ENCODE measurements at places on chromosomes 11 and 22.

- no peak for DNase-seq
Observed at GRCh38 chr11:122714004-122714403, 58.5 kb downstream of the UBASH3B start.

DNA sequence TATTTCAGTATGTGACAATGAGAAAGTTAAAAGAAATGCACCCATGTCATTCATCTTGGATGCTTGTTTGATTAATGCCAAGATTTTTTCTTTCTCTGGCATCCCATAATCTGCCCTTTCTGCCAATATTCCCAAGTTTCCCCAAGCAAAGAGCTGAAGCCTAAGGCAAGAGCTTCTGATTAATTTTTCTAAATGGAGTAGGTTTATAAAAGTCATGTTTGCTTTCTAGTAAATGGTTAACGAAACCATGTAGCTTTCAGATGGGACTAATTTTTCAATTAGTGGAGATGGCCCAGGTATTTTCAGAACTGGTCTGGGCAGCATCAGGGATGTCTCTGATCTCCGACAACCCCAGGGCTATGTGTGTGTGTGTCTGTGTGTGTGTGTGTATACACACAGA is 55.3 kb downstream of the LRRC4C start:
- no peak for DNase-seq

- DNase-seq, result no peak
Observed at GRCh38 chr11:116991491-116991890, 106.7 kb downstream of the SIK3 start.

GRCh38 chr22:39913321-39913720 is 12.4 kb downstream of the GRAP2 start:
- DNase-seq, result no peak

GRCh38 chr11:69983897-69984438 is 94.1 kb upstream of the ANO1 start:
- DNase-seq, result no peak

DNA sequence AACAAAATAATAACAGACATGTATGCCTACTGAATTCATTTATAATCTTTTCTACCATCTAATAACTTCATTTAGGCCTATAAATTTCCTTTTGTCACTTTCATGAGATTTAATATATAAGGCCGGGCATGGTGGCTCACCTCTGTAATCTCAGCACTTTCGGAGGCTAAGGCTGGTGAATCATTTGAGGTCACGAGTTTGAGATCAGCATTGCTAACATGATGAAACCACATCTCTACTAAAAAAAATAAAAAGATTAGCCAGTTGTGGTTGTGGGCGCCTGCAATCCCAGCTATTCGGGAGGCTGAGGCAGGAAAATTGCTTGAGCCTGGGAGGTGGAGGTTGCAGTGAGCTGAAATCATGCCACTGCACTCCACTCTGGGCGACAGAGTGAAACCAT is 14.2 kb upstream of the NTM start:
- no peak for DNase-seq

- DNase-seq, result no peak
Observed at GRCh38 chr22:50739894-50740293, 1.9 kb downstream of the ACR start.

GRCh38 chr11:44536788-44537516 is 28.5 kb upstream of the CD82 start:
- no peak for DNase-seq

DNA sequence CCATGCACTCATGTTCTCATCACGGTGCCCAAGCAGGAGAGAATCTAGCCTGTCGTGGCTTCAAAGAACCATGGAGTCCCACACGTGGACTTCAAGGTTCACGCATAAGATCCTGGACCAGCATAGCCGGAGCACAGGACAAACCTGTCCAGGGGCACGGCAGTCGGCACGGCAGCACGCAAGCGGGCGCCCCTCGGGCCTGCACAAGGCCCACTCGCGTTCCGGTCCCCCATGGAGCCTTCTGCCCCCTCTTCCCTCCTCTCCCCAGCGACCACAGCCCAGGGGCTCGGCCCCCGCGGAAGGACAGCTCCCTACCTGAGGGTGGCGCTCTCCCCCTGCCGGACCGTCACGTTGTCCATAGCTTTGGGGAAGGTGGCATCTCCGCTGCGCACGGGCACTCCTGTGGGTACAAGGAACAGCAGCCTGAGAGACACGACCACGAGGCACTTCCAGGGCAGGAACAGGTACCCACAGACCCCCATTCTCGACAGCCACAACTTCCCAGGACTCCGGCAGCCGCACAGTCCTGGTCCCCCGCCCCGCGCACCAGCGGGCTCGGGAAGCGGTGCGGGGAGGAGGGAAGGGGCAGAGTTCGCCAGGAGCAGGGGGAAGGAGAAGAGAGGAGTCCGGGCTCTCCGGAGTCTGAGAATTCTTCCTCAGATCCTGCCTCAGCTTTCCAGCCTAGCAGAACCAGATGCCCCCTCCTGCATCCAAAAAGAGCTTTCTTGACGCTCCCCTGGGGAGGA is 589.5 kb downstream of the OPCML start:
- no peak for DNase-seq

DNA sequence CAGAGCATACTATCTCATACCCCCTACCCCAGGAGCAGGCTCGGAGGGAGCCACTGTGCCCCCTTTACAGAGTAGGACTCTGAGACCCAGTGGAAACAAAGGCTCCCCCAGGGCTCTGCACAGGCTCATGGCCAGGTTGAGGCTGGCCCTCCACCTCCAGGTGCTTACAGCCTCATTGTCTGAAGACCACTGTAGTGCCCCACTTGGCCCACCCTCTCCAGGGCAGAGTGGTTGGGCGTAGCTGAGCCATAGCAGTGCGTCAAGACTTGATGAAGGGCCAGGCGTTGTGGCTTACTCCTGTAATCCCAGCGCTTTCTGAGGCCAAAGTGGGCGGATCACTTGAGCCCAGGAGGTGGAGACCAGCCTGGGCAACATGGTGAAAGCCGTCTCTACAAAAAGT is 1.7 kb downstream of the ANKRD13D start:
- no peak for DNase-seq

DNA sequence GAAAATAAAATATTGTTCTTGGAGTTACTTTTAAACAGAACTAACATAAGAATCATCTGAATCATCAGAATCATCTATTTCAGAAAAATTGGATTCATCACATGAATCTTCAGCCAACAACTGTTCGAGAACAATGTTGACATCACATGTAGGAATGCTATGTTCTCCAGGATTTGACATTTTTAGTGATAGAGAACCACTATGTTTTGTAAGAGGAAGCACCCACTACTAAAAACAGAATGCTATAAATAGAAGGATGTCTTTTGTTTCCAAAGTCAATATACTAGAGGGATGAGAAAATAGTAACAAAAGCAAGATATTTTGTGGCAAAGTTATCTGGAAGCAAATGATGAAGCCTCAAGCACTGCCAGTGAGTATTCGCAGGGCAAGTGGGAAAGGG is 263.4 kb upstream of the DDI1 start:
- DNase-seq, result no peak

- no peak for DNase-seq
Observed at GRCh38 chr11:69018924-69019323, 5.9 kb upstream of the MRGPRF start.

DNA sequence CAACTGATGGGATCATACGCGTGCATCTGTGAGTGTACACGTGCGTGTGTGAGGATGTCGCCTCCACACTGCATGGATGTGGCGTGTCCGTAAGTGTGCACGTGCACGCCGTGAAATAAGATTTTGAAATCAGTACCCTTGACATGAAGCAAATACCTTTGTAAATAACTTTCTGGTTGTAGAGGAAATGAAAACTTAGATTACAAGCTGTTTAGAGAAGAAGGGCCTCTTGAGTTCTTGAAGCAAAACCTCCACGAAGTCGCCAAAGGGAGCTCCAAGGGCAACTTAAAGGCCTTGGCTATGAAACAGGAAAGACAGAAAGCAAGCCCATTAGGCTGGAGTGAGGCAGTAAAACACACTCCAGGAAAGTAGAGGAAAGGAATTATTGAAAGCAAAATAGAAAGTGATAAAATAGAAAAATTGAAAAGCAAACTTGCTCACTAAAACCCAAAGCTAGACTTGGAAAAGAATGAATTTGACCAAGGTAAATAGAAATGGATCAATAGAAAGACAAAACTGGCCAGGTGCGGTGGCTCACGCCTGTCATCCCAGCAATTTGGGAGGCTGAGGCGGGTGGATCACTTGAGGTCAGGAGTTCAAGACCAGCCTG is 29.7 kb upstream of the TOLLIP start:
- no peak for DNase-seq

DNA sequence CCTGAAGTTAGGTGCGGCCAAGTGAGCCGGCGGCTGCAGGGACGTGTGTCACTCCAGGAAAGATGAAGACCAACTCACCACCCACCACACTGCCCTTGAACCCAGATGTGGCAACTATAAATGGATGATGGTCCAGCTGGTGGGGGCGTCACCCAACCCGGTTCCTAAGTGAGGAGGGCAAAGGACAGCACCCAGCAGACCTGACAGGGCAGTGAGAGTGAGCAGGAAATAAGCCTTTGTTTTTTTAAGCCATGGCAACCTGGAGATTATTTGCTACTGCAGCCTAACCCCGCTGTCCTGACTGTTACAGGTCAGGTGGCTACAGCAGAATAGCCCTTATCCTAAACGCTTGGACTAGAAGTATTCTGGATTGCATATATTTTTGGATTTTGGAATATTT is 228.9 kb downstream of the CTTN start:
- no peak for DNase-seq

DNA sequence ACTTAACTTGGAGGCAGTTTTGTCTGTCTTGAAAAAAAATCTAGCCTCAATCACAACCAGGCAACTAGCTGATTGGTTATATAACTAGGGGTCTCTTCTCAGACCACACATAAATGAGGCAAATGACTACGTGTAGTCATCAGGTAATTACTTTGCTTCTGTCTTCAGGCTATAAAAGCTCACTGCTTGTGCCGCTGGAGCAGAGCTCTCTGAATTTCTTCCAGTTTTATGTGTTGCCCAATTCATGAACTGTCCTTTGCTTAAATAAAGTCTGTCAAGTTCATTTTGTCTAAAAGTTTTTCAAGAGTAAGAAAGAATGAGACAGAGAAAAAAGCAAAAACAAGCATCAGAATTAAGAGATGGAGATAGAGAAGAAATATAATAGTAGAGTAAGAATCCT is 93.4 kb downstream of the MUC15 start:
- DNase-seq, result no peak

DNA sequence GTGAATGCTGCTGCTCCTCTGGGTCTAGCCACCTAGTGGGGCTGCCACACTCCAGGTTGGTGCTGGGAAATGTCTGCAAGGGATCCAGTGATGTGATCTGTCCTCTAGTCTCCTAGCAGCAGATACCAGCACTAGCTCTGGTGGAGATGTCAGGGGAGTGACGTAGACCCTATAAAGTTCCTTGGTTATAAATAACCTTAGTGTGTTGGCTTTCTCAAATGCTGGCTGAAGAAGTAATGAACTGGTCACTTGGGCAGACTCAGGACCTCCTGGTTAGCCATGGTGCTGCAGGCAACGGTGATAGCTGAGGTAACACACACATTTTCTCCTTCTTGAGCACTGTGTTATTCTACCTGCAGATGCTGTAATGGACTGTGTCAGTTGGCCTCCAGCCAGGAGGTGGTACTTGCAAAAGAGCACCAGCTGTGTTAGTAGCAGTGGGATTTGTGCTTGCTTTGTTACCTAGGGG is 35.5 kb downstream of the BBOX1 start:
- DNase-seq, result no peak

- DNase-seq, result no peak
Observed at GRCh38 chr11:60847281-60847680, 5.4 kb downstream of the CCDC86 start.

DNA sequence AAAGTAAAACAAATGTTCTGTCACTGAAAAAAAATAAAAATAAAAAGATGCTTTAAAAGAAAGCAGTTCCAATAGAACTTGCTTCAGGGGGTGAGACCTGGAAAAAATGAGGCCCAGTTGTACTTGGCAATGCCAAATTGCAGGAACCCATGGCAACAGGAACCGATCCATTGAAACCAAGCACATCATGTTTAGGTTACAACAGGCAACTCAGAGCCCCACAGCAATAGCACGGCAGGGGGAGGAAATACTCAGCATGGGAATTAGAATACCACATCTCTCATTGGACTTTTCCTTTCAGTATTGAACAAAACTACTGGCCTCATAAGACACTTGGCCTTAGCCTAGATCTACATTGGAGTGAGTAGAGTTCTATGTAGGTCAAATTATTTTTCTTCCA is 84.3 kb downstream of the MSANTD4 start:
- no peak for DNase-seq

GRCh38 chr22:45866646-45867117 is 110.3 kb downstream of the WNT7B start:
- no peak for DNase-seq

- DNase-seq, result no peak
Observed at GRCh38 chr22:34761111-34761510, 304.8 kb upstream of the ISX start.

DNA sequence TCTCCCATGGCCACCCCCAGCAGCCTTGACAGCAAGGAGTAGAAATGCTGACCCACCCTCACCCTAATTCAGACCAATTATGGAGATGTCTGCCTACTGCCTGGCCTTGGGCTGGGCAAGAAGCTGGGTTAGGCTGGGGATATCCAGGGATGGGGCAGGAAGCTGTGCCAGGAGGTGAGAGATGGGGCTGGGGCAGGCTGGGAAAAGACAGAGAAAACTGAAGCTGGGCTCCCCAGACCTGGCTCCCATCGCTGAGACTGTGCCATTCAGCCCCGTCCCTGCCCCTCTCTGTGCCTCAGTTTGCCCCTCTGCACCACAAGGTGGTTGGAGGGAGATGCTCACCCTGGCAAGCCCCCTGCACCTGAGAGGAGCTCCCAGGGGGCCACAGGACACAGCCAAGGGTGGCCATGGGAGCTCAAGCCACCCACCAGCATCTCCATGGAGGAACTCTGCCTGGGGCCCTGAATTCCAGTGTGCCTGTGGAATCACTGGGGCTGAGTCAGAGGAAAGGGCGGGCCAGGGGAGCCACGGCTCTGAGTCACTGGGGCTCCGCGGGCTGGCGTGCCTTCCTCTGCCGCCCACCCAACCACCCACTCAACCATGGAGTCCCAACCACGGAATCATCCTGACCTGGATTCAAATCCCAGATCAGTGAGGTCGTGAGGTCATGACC is 6.0 kb upstream of the CARD10 start:
- no peak for DNase-seq

DNA sequence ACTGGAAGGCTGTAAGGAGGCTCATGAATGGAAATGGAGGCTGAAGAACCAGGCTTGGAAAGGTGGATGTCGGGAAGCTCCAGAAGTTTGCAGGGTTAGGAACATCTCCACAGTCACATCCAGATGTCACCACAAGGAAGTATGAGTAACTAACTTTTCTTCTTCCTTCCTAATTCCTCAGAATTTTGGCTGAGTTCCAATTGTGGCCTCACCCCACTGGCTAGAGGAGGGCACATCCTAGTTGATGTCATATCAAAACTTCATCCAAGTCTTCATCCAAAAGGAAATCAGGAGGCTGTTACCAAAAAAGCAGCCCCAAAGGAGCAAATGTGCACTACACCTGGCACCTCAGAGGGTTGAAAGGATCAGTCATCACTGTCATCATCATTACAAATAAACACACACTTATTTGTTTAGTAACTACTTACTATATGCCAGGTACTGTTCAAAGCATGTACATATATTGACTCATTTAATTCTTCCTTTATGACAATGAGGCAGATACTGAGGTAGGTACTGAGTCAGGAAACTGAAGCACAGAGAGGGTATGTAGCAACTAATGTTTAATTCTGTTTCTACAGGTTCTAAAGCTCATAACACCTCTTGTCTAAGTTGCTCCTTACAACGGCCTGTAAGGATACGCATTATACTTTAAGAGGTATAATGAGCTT is 7.3 kb upstream of the PTPN5 start:
- no peak for DNase-seq

GRCh38 chr22:24822471-24822870 is 16.5 kb downstream of the SGSM1 start:
- no peak for DNase-seq

GRCh38 chr22:40413873-40414272 is 43.5 kb downstream of the SGSM3 start:
- DNase-seq, result no peak

Data from stimulated activated CD4-positive, alpha-beta T cell treated with anti-CD3 and anti-CD28 coated beads, Interleukin-15, amount 100 ng/mL, for 1 hour (primary cell).